Aorta (tissue), 5 donors: ENCODE measurements at places on chromosomes 4 and X. TPM values are rescaled to one million over a fixed set of nuclear protein-coding genes. Genes with fewer than 3 reads are reported as not detected.
A peak's percentile ranks its signal among the peaks of the same experiment; 100 is the strongest.

- no peak for DNase-seq
Measured at GRCh38 chr4:7286798-7287197, 94.5 kb downstream of the SORCS2 start.

The LIMCH1 gene
- total RNA-seq = 177 TPM

- DNase-seq = no peak
Measured at GRCh38 chr4:10157478-10158332, 41.1 kb upstream of the WDR1 start.

GRCh38 chr4:141469392-141469791 is 167.0 kb upstream of the IL15 start:
- no peak for DNase-seq

The BCORL1 gene
- 22.1 TPM for total RNA-seq

GRCh38 chr4:112152521-112152920 is 7.3 kb downstream of the FAM241A start:
- no peak for DNase-seq

GRCh38 chrX:1393871-1394615 is 2.1 kb upstream of the SLC25A6 start:
- peak; percentile 24 for DNase-seq

DNA sequence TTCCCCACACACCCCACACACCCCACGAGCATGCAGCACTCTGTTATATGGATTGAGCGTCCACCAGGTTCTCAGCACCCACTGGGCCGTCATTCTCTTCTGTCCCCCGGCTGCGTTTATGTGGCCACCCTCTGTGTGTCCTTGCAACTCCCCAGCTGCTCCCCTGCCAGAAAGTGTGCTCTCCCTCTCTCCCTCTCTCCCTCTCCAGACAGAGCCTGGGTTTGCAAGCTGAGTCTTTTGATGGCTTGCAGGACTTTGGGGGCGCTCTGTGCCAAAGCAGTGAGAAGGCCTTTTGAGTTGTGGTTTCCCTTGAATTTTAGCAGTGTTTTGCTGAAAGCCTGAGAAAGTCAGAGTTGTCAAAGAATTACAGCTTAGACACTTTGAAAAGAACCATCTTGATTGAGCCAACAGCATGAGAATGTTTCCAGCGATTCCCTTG is 173.5 kb downstream of the DCLK2 start:
- no peak for DNase-seq

GRCh38 chrX:24242649-24243175 is 71.2 kb downstream of the SUPT20HL2 start:
- DNase-seq = peak; percentile 76

The ACE2 gene
- total RNA-seq = 0.88 TPM

The CTAG1B gene
- total RNA-seq = not detected

DNA sequence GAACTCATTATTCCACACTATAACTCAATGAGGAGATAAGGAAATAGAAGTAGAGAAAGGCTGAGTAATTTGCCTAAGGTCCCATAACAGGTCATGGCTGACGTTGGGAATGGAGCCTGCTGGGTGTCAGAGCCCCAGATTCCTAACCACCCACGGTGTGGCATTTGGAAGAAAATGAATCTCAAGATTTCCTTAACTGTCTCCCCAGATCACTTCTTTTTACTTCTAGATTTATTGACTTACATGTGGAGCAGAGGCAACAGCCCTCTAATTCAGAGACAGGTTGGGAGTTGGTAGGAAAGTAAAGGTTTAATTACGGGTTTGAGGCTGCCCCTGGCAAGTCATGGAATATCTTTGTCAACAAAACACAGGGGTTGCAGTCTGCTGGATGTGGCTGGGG is 134.0 kb downstream of the ARHGAP10 start:
- no peak for DNase-seq

DNA sequence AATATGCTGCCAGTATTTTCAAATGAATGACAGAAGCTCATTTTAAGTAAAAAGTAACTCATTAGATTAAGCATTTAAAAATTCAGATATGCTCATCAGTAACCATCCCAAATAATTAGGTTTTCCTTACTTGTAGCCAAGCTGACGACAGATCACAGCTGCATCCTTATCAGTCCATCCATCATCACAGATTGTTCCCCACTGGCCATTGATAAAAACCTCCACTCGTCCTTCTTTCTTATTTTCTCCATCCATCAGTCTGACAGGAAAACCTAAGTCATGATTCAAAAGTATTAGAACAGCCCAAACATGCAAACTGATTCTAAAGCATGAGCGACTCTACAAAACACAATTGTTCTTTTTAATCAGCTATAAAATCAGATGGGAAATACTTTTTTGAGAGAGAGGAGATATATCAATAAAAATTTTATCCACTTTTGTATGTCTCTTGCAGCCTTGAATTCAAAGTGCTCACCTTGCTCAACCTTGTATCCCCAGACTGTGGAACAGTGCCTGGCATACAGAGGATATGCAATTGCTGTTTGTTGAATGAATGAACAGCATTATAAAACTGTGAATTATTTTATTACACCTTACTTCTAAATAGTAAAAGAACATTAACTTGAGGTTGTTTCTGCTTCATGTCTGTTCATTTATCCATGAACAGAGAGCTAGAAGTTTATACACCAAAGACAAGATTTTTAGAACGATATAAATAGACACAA is 44.3 kb downstream of the PRSS12 start:
- DNase-seq = no peak

DNA sequence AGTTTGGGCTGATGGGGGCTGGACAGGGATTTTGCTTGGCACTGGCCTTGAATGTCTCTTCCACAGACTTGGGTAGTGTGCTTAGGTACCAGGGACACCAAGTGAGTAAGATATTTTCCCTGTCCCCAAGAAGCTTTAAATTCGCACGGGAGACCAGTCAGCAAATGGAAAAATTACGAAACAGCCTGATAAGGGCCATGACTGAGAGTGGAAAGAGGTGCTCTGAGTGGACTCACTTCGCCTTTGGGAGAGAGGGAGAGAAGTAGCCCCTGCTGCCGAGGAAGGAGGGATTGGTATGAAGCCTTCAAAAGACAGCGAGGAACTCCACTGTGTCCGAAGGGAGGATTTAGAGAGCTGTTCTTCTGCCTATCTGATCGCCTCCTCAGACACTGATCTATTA is 2.6 kb downstream of the LSM6 start:
- DNase-seq = no peak

DNA sequence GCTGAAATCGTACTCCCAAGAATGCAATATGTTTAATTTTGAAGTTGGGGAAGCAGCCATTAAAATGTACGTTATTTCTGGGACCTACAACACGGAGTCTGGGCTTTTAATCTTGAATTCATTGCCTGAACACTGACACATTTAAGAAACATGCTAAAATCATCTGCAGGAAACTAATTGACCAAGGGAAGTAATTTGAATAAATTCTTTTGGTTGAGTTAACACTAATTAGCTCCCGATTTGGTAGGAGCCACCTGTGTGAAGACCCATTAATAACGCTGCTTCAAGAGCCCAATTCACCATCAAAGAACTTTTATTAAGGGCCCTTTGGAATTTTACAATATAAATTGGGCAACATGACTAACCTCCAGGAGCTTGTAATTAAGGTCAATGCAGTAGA is 309.2 kb downstream of the RAB28 start:
- DNase-seq = no peak

The CTAG1A gene
- not detected for total RNA-seq

- no peak for DNase-seq
Measured at GRCh38 chr4:10403633-10404445, 53.4 kb downstream of the ZNF518B start.

DNA sequence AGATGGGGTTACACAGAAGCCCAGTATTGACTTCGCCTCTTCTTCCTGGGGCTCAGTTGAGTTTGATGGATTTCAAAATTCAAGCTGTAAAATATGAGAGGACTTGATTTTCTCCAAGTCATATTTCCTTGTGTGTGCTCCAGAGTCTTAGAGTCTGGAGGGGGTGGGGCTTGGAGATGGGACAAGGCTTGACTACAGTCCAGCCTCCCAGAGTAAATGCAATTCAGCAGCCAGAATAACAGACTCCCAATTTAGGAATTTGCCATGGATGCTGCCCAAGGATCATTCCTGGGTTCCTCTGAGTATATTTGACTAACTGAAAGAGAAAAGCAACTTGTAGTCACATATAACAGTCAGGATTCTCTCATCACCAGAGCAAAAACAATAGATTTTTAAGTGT is 53.7 kb upstream of the RBPJ start:
- DNase-seq = peak; percentile 83

The SPANXB1 gene
- not detected for total RNA-seq

GRCh38 chr4:121209171-121209570 is 45.0 kb upstream of the TNIP3 start:
- no peak for DNase-seq

DNA sequence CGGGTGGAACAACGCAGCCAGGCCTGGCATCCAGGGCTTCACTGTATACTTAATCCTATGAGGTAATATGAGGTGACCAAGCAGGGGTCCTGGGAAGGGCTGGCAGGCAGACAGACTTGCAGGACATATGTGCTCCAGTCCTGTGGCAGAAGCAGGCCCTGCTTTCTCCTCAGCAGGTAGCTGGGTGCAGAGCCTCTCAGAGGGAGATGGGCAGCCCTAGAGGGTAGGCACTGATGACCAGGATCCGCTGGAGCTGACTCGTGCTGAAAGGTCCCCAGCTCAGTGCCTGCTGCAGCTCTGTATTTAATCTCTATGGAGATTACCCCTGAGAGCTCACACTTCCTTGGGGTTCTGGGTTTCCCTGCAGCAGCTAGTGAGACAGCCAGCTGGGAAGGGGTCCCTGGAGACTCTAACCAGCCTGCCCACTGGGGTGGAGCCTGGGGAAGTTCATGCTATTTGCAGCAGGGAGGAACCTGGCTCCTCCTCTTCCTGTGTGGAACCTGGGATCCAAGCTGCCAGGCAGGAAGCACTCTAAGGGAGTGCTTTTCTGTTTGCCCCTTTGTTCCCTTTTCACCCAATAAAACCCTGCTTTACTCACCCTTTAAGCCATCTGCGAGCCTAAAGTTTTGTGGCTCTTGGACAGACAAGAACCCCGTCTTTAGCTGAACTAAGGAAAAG is 339.2 kb downstream of the DCAF12L2 start:
- no peak for DNase-seq

The PCDH10 gene
- 15.1 TPM for total RNA-seq

DNA sequence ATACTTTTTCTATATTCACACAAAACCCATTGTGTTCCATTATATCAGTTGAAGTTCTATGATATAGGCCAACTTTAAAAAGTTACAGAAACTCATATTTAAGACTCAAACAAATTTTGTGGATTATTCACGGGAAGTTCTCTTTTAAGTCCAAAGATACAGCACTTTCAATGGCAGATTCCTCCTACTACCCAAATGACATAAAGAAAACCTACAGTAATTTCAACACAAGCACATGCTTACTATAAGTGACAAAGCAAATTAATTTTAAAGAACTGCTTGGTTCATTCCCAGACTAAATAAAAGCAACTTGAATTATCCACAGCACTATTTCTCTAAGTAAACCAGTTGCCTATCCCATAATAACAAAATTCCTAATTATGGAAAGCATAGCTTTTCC is 4.1 kb downstream of the PPA2 start:
- no peak for DNase-seq

DNA sequence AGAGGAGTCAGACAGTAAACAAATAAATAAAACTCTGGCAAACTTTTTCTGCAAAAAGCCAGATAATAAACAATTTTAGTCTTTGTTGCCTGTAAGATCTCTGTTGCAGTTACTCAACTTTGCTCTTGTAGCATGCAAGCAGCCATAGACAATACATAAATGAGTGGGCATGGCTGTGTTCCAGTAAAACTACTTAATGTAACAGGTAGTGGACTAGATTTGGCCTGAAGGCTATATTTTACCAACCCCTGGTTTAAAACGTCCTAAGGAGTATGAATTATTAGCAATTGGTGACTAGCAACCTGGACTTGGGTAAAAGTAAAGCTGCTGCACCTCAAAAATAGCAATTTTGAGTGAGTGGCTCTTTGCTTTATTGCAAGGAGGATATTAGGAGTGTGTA is 30.9 kb downstream of the SLAIN2 start:
- DNase-seq = no peak

The SMIM43 gene
- not detected for total RNA-seq

The ARHGAP24 gene
- total RNA-seq = 33.6 TPM

GRCh38 chrX:130264573-130264972 is 4.1 kb downstream of the ZNF280C start:
- DNase-seq = no peak

The CLDN2 gene
- total RNA-seq = not detected

The UGT8 gene
- 1.1 TPM for total RNA-seq

The PSAPL1 gene
- total RNA-seq = not detected

The SH3RF1 gene
- 31.8 TPM for total RNA-seq

GRCh38 chr4:54929459-54929858 is 195.9 kb downstream of the KDR start:
- no peak for DNase-seq

DNA sequence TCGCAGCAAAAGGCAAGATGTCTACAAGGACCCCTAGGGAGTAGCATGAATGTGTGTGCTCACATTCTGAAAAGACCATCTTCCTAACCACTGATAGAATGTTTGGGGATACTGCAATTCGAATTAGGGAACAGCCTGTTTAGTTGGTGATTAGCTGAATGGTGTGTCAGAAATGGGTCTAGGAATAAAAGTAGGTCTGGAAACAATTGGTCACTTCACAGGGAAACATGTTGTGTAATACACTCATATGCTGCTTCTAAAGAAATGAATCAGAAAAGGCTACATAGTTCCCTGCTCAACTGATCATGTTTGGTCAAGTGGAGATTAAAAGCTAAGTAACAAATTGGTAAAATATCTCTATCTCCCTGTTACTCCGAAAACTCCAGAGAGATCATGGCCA is 2362.4 kb upstream of the TENM3 start:
- DNase-seq = no peak

DNA sequence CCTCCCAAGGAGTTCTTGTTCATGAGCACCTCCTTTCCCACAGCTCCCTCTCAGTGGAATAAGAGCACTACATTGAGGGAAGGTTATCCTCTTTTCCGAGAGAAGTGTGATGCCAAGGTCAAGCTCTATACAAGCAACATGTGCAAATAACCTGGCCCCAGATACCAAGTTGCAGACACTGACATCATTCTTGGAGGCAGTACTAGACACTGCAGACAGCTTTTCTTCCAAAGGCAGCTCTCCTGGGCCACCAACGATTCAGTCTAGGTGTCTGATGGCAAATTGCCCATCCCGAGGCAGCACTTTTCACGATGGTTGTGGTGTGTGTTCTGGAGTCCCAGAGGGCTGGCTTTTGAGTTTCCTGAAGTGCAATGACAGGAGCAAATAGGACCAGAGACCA is 384.9 kb downstream of the TLL1 start:
- no peak for DNase-seq

GRCh38 chr4:89303177-89303576 is 4.4 kb downstream of the GPRIN3 start:
- DNase-seq = no peak
